Frontal cortex (tissue), 4 donors: ENCODE measurements at places on chromosomes 2 and 18.

GRCh38 chr2:234963773-234964615, 12.2 kb downstream of the SH3BP4 start:
- DNase-seq: no peak

DNA sequence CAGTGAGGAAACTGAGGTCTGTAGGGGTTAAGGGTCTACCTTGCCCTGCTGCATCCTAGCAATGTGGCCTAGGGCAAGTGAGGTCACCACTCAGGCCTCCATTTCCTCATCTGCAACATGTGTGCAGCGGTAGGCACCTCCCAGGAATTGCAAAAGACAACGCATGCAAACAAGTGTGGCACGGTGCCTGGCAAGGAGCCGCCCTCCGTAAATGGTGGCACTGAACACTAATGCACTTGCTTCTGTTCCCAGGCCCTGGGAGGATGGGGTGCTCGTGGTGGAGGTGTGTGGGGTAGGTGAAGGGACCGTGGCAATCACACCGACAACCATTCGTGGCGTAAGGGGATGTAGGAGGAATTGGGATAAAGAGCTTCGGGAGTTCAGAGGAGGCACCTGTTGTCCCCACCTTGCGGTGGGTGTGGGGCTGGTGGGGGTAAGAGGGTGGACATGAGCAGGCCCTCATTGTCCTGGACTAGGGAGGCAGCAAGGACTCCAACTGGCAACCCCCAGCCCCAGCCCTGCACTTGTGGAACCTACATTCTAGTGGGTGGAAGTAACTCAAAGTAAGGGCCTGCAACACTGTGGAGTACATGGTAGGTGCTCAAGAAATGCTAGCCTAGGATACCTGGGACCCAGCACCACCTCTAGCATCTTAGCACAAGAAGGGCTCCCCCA, 26.0 kb downstream of the ATOH8 start:
- no peak for DNase-seq

DNA sequence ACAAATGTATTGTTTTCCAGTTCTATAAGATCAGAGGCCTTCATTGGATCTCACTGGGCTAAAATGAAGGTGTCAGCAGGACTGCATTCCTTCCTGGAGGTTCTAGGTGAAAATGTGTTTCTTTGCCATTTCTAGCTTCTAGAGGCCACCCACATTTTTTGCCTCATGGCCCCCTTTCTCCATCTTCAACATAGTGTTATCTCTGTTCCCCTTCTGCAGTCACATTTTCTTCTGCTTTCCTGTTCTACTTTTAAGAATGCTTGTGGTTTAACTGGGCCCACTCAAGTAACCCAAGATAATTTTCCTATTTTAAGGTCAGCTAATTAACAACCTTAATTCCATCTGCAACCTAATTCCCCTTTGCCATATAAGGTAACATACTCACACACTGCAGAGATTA, 36.1 kb downstream of the METTL21A start:
- DNase-seq: no peak

GRCh38 chr18:74942319-74942910, 266.5 kb downstream of the PTGR3 start:
- no peak for DNase-seq

- DNase-seq: peak; percentile 1
Observed at GRCh38 chr2:204116159-204116792, 179.7 kb downstream of the ICOS start.

- DNase-seq: no peak
Observed at GRCh38 chr2:9842487-9843228, 616 bp upstream of the TAF1B start.
